Stimulated activated CD4-positive, alpha-beta T cell treated with anti-CD3 and anti-CD28 coated beads, Interleukin-12 subunit alpha, Interleukin-12 subunit beta, amount 100 ng/mL, for 4 hours (primary cell): ENCODE measurements at places on chromosomes 3 and 15.

DNA sequence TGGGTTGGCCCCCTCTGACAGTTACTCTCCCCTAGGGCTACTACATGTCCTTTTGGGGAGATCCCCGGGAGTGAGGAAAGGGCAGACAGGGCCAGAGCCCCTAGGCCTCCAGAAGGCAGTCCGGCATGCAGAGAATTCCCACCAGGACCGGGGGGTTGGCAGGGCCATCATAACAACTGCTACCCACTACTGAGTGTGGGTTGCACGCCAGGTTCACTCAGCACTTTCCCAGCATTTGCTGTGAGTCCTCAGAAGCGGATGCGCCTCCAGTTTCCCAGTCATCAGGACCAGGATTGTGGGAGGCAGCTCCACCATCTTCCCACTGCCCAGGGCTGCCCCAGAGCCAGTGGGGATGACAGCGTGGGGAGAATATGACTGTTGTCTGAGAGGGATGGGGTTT is 51.2 kb upstream of the HERC1 start:
- DNase-seq = no peak

GRCh38 chr3:24678021-24678420 is 183.4 kb upstream of the THRB start:
- no peak for DNase-seq

DNA sequence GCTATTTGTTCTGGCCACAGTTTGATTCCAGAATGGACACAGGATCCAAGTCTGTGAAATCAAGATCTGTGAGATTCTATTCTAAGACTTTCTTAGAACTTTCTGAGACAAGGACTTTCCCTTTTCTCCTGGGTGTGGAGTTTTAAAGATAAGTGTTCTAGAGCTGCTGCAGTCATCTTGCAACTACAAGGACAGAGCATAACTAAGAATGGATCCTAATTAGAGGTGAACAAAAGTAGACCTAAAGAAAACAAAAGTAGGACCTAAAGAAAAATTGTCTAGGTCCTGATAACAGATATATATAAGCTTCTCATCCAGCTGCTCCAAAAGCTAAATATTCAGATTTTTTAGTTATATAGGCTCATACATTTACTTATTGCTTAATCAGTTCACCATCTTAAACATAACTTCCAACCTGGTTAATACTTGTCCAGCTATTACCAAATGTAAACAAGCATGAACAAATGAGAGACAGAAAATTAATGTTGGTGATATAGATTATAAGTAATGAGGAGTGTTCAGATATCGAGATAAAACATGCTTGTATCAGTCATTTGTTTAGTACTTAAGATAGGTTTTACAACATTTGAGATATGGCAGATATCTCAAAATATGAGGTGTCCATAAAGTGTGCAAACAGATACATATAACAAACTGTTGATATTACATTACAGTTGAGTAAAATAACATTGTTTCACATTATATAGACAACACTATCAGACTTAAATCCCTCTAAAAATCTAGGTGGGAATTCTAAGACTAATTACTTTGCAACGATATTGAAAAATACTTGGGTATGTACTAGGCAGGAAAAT is 75.1 kb downstream of the CD200 start:
- no peak for DNase-seq

DNA sequence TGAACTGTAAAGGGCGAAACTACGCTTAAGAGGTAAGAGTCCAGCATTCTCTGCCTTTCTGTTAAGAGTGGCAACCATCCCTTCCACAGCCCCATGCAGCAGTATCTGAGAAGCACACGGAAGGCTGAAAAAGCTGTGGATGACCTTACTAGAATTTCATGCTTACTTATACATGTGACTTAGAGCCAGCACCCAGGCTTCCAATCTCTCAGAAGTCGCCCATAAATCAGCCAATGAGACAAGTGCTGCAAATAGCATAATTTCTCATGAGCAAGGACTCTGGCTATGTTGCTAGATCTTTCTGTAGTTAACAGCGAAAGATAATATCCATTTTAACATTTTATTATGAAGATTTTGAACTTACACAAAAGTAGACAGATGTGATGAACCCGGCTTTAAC is 65.3 kb downstream of the IGF2BP2 start:
- no peak for DNase-seq

DNA sequence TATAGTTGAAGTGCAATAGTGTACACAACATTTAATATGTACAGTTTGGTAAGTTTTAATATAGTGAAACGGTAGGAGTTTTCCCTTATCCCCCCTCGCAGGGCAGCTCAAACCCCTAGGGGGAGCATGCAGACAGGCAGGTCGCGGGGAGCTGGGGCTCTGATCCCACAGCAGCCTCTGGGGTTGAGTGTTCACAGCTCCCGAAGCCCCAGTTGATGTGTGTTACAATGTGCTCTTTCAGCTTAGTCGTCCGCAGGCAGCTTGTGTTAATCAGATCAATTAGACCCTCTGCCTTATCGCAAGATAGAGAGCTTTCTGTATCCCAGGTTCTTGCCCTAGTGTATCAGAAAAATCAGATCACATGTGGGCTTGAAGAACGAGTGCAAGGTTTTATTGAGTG is 143.1 kb upstream of the CHRNA7 start:
- DNase-seq = no peak

DNA sequence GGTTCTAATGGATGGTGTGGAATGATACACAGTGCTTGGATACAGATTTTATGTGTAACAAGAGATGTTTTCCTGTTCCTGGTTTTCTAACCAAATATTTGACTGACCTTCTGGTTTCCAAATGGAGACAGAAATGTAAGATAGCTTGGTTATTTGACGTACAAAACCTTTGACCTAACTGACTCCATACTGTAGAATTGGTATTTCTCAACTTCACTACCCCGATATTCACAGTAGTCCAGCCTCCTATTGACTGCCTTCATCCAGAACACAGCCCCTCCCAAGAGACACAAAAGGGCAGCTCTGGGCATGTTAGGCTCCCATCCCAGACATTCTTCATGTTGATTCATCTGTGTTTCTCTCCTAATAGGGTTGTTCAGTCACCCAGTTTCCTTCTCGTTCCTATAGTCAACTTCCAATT is 33.4 kb downstream of the MYO1E start:
- DNase-seq = no peak

DNA sequence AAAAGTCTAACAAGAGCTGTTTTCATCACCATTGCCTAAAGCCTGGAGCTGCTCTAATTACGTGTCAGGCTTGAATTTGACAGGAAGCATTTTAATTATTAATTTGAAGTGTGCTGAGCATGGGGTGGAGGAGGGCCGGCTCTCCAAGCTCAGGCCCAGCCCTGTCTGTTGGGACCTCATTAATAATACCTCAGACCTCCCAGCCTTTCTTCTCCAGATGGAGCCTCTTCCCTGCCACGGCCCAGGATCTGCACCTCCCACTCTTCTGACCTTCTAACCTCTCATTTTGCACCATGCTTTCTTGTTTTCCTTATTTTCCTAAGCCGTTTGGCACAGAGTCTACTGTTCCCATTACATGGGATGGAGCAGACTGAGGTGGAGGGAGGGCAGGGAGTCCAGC is 30.0 kb downstream of the INSYN1 start:
- DNase-seq = no peak
